ENCODE measurements at places on chromosomes 5 and 9.

DNA sequence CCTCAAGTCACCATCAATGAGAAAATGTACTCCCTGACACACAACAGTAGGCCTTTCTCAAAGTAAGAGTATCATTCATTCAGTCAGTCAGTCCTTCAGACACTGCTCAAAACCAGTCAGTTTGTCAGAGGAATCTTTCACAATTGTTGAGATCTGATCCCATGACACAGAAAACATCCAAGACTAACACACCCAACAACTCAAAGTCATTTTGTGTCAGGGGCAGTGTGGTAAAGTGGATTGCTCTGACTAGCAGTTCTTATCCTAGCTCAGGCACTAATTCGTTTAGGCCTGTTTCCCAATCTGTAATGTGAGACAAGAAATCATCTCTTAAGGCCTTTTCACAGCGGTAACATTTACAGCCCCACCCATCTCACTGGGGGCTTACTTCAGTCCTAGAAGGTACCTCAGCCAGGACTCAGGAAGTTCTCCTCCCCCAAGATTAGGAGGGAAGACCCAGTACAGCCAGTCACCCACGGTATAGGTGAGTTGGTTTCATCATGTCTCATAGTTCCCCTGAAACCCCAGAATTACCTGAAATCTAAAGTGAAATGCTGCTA, 31.9 kb downstream of the SH3TC2 start:
- DNase-seq = no peak

DNA sequence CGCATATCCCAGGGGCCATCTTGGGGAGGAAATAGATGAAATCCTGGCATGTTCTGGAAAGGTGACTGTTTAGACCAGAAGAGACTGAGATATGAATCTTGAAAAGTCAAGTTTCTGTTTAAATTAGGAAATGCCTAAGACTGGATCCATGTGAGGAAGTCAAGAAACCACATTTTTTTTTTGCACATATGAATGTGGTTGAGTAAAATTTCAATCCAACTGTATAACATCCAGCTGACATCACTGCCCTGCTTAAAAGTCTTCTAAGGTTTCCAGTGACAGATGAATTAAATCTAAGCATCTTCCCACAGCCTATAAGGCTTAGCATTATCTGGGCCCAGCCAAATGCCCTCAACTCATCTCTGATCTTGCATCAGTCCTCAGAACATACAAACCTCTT, 47.7 kb upstream of the TCERG1 start:
- no peak for DNase-seq

- DNase-seq = no peak
Observed at GRCh38 chr5:8012131-8012977, 143.4 kb downstream of the MTRR start.

DNA sequence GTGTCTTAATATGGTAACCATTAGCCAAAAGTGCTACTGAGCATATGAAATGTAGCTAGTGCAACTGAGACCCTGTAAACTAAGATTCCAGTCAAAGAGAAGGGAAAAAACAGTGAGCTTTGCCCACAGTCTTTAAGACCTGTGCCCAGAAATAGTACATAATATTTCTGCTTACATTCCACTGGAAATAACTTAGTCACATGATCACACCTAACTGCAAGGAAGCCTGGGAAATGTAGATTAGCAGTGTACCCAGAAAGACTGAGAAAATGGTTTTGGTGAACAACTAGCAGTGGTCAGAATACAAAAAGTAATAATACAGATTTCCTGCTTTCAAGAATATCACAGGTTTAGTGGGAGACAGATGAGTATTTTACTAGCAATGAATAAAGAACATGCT, 2.5 kb upstream of the CPLANE1 start:
- no peak for DNase-seq

- no peak for DNase-seq
Observed at GRCh38 chr5:180111273-180112002, 39.9 kb upstream of the RNF130 start.

DNA sequence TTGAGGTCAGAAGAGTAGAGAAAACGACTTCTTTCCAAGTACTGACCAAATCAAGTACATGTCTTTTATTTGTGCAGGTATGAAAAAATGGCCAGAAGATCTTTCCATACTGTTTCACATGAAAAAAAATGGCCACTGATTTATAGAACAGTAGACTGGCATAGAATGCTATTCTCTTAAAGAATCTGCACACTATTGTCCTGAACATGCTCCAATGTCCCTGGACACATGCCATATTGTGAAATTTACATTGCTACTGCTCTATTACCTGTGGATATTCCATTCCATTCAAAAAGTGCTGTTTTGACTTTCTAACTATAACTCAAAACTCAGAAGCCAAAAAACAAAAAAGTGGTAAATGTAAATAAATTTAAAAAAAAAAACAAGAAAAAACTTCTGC, 60.6 kb downstream of the FBXL17 start:
- DNase-seq = no peak

GRCh38 chr5:120910629-120911028, 446.5 kb downstream of the PRR16 start:
- DNase-seq = no peak

DNA sequence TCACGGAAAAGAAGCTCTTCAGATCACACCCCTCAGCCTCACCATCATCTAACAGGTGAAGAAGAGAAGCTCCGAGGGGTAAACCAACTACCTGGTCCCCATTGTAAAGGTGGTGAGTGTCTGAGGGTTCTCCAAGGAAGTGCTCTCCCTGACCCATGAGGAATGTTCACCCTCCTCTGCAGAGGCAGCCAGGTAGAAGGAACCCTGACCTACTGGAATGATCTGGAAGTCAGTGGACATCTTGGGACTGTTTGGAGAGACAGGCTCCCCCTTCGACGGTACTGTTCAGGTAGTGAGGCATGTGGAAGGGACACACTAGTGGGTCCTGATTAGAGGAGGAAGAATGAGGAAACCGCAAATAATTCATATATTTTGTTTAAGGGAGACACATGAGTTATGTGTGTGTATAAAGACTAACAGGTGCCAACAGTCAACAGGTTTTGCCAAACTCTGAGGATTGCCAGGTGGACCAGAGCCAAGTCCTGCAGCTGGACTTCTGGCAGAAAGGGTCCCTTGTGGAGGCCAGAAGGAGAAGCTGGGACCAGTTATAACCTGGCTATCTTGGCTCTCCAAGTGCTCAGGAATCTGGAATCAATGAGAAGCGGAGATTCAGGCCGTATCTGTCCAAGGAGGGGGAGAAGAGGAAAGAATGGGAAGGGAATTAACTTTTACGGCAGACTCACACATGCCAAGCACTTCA, 3.0 kb upstream of the ZBTB34 start:
- no peak for DNase-seq

- DNase-seq = peak; percentile 71
Observed at GRCh38 chr5:176447591-176447977, 601 bp upstream of the FAF2 start.

GRCh38 chr5:74888117-74888516, 21.9 kb upstream of the FAM169A start:
- no peak for DNase-seq

GRCh38 chr9:89534515-89535287, 36.8 kb upstream of the SEMA4D start:
- no peak for DNase-seq

DNA sequence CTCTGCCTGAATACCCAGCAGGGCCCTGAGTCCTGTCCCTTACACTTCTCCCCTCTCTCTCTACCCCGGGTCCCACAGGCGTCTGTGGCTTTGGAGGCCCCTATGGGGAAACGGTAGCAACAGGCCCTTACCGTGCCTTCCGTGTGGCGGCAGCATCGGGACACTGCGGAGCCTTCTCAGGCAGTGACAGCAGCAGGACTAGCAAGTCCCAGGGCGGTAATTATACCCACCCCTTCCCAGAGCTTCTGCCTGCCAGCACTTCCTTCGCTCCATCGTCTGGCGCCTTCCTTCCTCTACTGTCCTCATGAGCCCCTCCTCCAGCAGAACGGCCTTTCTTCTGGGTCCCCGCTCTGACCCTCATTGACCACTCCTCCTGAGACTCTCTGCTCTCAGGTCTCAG, 17.9 kb upstream of the PHF2 start:
- DNase-seq = no peak

- DNase-seq = no peak
Observed at GRCh38 chr9:114687034-114687433, 5.0 kb upstream of the TEX48 start.

GRCh38 chr9:137286975-137287383, 9.5 kb downstream of the TOR4A start:
- no peak for DNase-seq

DNA sequence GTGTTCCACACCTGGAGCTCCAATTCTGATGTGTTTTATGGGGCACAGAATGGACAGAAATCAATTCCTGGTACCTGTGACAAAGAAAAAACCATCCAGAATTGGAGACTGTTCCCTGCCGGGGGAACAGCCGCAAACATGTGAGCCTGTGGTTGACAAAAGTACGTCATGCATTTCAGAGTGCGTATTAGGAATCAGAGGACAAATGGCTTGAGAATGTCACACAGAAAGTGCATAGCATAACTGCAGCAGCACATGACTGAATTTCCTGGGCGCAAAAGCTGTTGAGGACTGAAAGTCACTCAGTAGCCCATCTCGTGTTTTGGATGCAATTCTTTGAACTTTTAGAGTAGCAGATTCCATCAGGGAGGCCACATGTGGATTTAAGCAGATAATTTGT, 85.1 kb downstream of the TRIO start:
- no peak for DNase-seq

DNA sequence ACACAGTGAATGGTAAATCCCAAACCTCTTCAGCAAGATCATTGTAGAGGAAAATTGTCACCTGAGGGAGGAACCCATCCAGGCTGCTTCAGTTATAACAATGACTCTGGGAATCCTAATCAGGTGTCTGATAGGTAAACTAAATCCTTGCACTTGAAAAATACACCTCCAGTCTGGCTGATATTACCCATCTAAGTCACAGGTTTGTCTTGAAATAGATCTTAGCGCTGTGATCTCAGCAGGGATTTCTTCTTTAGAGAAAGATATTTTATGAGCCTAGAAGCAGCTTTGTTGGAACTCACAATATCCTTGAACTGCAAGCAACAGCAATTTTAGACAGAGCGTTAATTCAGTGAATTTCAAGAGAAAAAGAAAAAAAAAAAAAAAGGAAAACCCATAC, 149.7 kb downstream of the SGCD start:
- no peak for DNase-seq

DNA sequence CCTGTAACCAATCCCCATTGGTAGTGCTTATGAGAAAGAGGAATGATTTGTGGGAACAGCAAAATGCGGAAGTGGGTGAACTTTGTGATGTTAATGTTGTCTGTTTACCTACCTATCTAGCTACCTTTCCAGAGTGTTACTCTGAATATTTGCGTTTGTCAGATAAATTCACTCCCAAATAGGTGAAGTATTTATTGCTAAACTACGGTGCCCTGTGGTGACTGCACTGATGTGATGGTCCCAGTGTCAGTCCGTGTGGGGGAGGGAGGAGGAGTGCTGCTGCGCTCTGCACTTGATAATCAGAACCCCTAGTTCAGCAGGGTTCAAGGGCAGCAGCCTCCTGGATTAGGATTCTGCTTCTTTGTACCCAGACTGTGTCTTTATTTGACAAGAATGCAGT, 55.3 kb downstream of the TJP2 start:
- DNase-seq = no peak

GRCh38 chr9:127124111-127124531, 1.7 kb upstream of the ANGPTL2 start:
- no peak for DNase-seq

DNA sequence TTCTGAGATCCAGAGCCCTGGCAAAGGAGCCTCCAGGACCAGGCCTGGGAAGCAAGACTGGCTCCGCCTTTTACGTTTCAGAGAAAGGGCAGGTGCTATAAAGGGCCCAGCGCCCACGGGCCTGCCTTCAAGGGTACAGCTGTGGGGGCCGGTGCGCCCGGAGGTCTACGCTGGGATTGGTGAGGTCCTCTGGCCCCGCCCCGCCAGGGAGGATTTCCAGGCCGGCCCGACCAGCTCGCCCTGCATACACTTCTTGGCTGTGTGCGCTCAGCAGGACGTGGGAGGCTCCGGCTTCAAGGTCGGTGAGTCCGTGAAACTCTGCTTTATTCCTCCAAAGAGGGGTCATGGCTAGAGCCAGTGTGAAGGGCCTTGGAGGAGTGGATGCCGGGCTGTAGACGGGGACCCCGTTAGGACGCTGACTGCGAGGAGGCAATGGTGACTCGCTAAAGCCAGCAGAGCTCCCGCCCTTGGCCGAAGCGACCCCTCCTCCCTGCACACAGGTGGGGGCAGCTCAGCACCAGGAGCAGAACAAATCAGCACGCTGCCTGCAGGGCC, at the start of gene CKMT2:
Gene CKMT2, plus strand, starts transcription at position 243 of the 555 bp plus-strand sequence. CDS start 17,811 bp downstream, outside the sequence.
- peak; percentile 95 for DNase-seq

DNA sequence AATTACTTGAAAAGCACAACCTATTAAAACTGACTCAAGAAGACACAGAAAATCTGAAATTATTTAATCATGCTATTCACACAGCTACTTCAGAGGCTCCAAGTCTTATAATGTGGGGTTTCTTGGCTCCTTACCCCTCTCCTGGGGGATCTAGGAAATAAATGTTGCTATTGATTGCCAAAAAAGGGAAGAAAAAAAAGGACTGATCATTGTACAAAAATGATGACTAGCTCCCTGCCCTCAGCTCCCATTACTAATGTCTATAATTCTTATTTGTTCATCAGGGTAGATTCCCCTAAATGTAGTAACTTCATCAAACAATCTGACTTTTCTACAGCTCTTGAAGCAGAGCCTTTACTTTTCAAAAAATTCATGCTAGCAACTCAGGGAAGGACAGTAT, 3.3 kb upstream of the SMC5 start:
- no peak for DNase-seq

DNA sequence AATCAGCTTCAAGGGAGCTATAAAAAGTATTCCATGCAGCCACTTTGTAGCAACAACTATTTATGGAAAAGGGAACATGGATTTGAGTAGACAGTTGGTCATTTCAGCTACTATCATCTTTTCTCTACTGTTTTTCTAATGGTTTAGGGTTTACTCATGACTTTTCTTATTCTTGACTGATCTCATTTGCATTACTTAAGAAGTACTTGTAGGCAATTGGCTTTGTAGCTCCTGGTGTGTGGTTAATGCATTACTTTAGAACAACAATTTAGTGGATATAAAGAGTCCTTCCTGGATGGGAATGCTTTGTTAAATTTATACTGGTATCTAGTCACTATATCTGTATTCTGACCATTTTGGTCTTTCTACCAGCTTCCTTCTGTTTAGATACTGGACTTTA, 59.8 kb upstream of the NTRK2 start:
- DNase-seq = no peak

DNA sequence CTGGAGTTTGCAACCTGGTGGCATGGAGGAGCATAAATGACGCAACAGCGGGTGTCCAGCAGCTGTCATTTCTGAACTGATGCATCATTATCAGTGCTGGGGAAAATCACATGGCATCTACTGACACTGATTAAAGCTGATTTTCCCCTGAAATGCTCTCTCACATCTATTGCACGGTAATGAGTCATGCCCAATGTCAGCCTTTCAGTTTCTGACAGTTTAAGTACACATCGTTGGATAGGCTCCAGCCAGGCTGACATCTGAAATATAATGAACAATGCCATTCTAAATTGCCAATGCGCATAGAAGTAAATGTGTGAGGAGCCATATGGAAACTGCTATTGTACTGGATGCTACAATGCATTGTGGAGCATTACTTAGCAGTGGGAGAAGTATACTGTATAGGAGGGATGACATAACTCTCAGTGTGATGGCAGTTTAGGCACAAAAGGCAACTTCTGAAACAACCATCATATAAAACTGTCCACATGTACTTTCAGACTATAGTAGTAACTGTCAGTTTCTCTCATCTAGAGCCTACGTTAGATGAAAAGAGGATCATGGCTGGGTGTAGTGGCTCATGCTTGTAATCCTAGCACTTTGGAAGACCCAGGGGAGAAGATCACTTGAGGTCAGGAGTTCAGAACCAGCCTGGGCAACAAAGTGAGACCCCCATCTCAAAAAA, 389.3 kb upstream of the DMAC1 start:
- no peak for DNase-seq

All from left ventricle myocardium superior (tissue), 1 donor.